Suprapubic skin (tissue), 4 donors: ENCODE measurements at places on chromosomes 12 and 14. TPM values are rescaled to one million over a fixed set of nuclear protein-coding genes. Genes with fewer than 3 reads are reported as not detected.

DNA sequence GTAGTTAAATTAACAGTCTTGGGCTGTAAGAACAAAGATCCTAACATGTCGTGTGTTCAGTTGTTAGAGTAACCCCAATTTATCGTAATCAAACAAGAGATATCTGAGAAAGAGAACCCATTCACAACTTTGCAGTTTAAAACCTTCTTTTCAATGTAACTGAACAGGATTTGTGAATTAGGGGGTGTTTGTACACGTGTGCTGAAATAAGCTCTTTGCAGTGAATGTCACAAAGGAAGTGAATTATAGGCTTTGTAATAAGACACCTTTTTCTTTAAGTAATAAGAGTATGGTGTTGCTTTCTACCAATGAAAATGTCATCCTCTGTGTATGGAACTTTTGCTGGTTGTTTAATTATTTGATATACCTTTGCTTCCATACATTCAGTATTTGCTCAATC lies 114.0 kb downstream of the ALX1 start:
- no peak for DNase-seq

GRCh38 chr14:92607251-92607650 lies 93.7 kb downstream of the RIN3 start:
- DNase-seq: no peak

GRCh38 chr12:51381226-51382079 lies 9.8 kb downstream of the GALNT6 start:
- DNase-seq: no peak

GRCh38 chr12:14326699-14327098 lies 38.8 kb upstream of the ATF7IP start:
- no peak for DNase-seq

DNA sequence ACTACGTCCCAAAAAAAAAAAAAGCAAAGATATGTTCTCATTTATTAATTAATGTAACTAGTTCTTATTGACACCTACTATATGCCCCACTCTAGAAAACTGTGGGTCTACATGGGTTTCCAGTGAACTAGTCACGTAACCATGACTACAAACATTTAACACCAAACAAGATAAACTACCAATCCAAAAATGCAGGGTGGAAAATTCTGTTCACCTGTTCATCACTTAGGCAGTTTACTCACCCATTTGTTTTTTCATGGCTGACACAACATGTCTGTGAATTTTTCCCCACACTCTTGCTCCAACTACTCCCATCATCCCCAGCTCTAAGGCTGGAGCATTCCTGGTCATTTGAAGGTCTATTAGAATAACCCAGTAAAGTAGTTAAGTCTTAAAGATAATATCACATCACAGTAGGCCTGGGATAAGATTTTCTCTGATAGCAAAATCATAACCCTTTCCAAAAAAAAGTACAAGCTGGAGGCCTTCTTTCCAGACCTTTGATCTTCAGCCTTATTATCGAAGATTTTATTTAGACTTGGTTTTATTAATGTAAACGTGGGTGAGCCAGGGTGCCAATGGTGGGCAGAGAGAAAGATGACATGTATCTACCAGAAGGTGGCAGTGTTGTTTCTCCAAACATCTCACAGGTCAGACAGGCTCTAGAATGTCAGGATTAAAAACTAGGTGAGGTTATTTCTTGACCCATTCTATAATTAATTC lies 61.6 kb upstream of the DAAM1 start:
- no peak for DNase-seq

DNA sequence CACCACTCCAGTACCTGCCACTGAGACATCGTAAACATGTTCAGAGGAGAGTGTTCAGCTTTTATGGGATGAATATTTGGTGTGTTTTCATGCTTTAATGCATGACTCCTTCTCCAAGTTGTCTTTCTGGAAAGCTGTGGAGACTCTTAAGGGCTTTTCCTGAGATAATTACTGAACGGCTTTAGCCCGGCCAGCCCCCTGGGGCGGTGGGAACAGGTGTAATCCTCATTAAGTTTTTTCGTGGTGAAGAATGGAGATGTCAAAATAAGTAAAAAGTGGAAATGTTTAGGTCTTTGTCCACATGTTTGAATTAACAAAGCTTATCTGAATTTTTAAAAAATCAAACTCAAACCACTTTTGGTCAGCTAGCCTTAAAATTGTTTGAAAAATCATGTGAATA lies 1.5 kb downstream of the SYNE2 start:
- DNase-seq: no peak

DNA sequence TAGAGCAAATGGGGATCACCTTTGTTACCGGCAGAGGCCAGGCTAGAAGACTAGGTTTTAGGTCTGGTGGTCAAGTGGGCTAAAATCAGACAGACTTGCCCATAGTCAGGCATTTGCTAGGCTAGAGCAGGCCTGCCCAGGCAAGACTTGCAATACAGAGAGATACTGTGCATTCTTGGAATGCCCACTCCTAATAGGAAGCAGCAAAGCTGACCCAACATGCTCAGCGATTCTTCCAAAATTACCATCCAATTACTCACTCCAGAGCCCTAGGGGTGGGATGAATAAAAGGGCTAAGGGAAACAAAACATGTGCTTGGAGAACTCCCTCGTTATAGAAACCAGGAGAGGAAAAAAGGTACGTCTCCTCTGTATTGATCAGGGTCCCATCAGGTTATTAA lies 187.8 kb upstream of the AMIGO2 start:
- DNase-seq: no peak

DNA sequence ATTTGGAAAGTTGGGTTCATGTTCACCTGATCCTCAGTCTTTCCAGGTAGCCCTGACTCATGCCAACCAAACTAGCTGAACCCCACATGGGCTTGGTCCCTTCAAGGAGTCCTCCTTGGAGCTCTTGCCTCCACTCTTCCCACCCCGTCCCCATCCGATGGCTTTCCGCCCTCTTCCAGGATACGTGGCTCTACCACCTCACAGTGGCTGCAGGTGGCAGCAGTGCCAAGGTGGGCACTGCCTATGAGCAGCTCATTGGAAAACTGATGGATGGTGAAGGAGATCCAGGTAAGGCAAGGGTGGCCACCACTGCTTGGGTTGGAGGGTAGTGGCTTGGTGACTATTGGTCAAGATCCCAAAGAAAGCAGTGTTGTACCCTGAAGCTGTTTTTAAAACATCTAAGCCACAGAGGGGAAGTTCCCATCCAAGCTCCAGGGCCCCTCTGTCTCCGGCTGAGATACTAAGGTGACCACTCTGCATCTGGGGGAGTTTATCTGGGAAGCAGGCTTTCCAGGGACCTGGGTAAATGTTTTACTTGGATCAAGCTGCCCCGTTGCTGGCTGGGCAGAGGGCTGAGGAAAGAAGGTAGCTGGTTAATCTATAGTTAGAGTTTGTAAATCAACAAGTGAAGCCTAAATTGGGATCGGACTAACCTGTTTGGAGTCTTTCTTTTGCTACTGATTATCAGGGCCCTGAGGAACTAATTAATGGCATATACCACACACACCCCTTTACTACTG lies 23.7 kb downstream of the PIGH start:
- DNase-seq: peak; percentile 53

- DNase-seq: no peak
Observed at GRCh38 chr14:86333493-86333892, 803.5 kb downstream of the FLRT2 start.

DNA sequence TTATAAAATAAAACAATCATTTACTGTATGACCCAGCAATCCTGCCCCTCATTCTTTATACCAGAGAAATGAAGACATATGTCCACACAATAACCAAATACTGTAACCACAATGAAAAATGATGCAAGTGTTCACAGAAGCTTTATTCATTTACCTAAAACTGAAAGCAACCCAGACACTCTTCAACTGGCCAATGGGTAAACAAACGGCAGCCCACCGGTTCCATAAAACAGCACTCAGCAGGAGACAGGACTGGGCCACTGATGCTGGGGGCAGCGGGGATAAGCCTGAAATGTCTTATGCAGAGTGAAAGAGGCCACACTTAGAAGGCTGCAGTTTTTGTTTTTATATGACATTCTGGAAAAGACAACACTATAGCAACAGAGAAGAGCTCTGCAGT lies 15.1 kb downstream of the DDX51 start:
- DNase-seq: no peak

GRCh38 chr12:46546634-46547273 lies 174.2 kb upstream of the SLC38A2 start:
- no peak for DNase-seq

DNA sequence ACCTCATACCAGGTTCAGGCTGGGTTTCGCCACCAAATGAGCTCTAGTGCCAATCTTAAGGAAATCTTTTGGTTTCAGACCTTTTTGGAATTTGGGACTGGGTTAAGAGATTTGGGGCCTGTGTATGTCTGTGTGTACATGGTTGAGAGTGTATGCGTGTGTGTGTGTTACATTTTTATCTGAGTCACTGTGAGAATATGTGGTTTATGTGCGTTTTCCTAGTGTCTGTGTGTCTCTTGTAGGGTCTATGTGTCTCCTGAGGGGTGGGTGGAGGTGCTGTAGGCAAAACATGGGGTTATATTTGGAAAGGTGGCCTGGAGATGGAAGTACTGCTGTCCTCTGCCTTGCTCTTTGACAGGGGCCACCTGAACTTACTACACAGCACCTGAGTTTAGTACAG lies 17.9 kb downstream of the C12orf43 start:
- no peak for DNase-seq

GRCh38 chr12:105912882-105913678 lies 225.7 kb downstream of the NUAK1 start:
- DNase-seq: no peak

GRCh38 chr12:106954462-106955376 lies 988 bp upstream of the TMEM263 start:
- DNase-seq: no peak

DNA sequence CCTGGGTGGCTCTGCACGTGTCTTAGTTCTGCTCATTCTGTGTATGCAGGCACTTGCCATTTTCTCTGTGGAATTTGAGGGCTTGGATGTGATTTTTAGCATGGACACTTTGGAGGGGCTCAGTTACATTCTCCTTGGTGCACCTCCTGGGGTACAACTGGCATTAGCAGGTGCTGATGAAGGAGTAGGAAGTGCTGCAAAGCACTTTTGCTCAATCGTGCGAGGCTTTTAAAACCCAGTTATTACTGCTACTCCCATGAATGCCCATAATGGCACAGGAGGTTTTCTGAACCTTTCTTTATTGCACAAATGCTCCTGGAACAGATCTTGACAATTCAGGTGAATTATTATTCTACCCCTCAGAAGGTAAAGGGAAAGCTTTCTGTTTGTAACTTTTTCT lies 78.7 kb downstream of the SLC25A47 start:
- no peak for DNase-seq

- no peak for DNase-seq
Observed at GRCh38 chr12:99278899-99279298, 368.7 kb upstream of the GARIN6 start.

- no peak for DNase-seq
Observed at GRCh38 chr14:31439561-31439960, 17.7 kb downstream of the DTD2 start.

- no peak for DNase-seq
Observed at GRCh38 chr12:125343649-125344048, 278.4 kb downstream of the AACS start.

- DNase-seq: no peak
Observed at GRCh38 chr12:68446901-68447796, 115.0 kb upstream of the MDM1 start.

DNA sequence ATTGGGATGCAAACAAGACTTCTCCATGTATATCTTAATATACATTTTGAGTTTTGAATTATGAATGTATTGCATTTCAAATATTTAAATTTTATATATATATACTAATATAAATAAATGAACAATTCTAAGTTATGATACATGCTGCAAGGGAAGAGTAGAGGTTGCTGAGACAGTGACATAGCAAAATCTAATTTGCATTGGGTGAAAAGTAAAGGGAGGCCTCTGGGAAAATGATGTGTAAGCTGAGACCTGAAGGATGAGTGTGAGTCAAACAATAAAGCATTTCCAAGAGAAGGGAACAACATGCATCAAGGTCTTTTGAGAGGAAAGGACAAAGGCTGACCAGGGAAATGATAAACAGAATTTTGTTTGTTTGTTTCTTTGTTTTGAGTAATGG lies 62.9 kb upstream of the PTPRQ start:
- DNase-seq: no peak

DNA sequence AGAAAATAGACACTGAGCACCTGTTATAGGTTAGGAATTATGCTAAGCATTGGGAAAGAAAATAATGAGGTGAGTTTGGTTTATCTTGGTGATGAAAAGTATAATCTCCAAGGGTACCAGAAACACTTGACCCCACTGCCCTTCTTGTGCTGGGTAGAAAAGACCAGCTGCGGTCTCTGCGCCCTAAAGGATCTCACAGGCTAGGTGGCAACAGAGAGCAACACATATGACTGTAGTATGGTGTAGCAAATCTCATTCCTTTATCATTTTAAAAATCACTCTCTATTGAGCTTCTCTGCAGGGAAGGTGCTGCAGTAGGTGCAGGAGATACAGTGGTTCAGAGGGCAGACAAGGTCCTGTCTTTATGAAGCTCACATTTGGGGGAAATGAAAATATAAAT lies 26.1 kb downstream of the NRXN3 start:
- no peak for DNase-seq

DNA sequence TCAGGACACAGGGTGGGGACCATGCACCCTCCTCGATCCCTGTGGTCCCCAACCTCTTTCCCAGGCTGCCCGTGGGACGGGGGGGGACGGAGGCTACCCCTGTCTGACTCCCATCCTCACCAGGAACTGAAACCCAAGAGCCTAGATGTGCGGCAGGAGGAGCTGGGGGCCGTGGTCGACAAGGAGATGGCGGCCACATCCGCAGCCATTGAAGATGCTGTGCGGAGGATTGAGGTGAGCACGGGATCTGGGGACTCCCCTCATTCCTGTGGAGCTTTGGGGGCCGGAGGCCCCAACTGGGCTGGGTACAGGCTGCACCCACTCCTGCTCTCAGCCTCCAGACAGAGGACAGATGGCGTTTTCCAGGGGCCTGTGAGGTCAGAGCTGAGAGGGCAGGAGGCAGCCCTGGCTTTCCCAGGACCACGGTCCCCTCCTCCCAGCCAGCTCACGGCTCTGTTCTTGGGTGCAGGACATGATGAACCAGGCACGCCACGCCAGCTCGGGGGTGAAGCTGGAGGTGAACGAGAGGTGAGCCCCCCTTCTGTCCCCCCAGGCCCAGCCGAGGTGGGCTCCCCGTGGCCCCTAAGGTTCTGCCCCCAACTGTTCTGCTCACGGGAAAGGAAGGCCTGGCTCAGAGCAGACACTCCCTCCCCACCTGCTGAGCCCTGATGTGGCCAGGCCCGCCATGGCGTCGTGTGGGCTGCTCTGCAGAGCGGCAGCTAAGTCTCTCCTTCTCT lies 24.2 kb downstream of the HIP1R start:
- no peak for DNase-seq

- DNase-seq: no peak
Observed at GRCh38 chr12:26492406-26492805, 297.0 kb downstream of the SSPN start.

- DNase-seq: no peak
Observed at GRCh38 chr14:44369401-44370123, 137.5 kb downstream of the FSCB start.

DBX2 gene
- total RNA-seq: 0.76 TPM

MYL2 gene
- total RNA-seq: not detected

NPFF gene
- not detected for total RNA-seq

NAP1L1 gene
- 243 TPM for total RNA-seq

AJUBA gene
- total RNA-seq: 66.0 TPM

DUSP16 gene
- 33.2 TPM for total RNA-seq

OAS3 gene
- total RNA-seq: 30.0 TPM

NYNRIN gene
- total RNA-seq: 43.6 TPM

JKAMP gene
- total RNA-seq: 55.3 TPM
